AG04450 (cell line): ENCODE measurements at places on chromosomes 3 and 15.

GRCh38 chr3:106004826-106005225 is 136.0 kb upstream of the CBLB start:
- no peak for DNase-seq

DNA sequence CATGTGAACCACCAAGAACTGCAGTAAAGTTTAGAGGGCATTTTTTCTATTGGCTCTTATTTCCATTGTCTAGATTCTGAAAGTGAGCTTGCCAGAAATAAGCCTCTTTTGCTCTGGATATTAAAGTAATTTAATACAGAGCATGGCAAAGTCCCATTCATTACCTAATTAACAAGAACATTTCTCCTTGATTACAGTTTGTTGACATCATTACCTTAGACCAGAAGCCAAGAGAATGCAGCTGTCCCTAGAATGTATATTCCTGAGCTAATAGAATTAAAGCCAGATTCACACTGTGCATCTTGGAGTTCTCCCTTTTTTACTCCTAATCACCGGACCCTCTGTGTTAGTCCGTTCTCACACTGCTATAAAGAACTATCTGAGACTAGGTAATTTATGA is 46.4 kb upstream of the TM4SF4 start:
- no peak for DNase-seq

GRCh38 chr3:178474526-178474925 is 61.7 kb upstream of the KCNMB2 start:
- DNase-seq: no peak

DNA sequence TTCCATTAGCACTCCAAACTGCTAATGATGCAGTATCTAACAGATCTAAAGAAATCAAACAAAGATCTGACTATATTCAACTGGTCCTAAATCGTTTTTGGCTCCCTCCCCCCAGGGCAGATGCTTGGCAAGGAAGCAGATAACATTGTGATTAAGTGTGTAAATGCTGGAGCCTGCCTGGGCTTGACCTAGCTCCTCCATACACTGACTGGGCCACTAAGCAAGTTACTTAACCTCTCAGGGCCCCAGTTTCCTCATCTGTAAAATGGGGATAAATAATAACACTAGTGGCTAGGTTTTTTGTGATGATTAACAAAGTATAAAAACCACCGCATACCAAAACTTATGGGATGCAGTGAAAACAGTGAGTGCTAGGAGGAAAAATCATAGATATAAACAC is 9.2 kb downstream of the EID1 start:
- DNase-seq: no peak

GRCh38 chr3:54928046-54928770 is at the start of gene LRTM1:
Gene LRTM1 (minus strand): TSS chr3:54928059. CDS start chr3:54927911, 148 bp downstream.
- no peak for DNase-seq

DNA sequence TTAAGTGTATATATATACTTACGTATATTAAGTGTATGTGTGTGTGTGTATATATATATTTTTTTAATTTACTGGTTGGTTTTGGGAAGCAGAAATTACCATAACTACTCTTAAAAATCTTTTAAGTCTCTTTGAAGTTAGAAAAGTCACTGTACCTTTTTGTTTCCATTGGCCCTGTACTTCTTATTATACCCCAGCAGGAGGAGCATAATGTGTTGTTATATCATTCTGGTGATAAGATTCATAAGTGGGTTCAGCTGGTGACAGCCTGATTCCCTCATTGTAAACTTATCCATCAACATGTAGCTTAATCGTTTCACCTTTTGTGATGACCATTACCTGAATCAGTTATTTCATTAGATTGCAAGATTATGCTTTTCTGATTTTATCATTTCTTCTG is 30.8 kb downstream of the MLH1 start:
- DNase-seq: no peak

- DNase-seq: peak; percentile 27
Measured at GRCh38 chr3:122977746-122978466, 49.7 kb downstream of the SEMA5B start.

- DNase-seq: no peak
Measured at GRCh38 chr15:32029409-32029861, 880 bp upstream of the CHRNA7 start.

DNA sequence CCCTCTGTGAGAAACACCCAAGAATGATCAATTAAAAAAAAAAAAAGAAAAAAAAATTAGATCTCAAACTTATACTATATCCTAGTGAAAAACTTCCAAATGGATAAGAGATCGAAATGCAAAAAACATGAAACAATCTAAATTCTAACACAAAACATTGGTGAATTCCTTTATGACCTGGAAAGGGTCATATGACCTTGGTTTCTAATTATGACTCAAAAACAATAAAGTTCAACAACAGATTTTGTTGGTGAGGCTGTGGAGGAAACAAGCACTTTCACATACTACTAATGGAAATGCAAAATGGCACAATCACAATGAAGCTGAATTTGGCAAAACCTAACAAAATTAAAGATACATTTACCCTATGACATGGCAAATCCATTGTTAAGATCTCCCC is 45.3 kb downstream of the HSPBAP1 start:
- no peak for DNase-seq

- DNase-seq: no peak
Measured at GRCh38 chr3:35739964-35740527, 100.7 kb downstream of the ARPP21 start.

DNA sequence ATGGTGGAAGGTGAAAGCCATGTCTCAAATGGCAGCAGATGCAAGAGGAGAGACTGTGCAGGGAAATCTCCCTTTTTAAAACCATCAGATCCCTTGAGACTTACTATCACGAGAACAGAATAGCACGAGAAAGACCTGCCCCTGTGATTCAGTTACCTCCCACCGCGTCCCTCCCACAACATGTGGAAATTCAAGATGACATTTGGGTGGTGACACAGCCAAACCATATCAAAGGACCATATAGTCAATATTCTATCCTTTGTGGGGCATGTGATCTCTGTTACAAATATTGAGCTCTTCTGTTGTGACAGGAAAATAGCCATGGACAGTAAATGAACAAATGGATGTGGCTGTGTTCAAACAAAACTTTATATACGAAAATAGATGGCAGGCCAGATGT is 77.2 kb upstream of the ACKR4 start:
- DNase-seq: no peak

DNA sequence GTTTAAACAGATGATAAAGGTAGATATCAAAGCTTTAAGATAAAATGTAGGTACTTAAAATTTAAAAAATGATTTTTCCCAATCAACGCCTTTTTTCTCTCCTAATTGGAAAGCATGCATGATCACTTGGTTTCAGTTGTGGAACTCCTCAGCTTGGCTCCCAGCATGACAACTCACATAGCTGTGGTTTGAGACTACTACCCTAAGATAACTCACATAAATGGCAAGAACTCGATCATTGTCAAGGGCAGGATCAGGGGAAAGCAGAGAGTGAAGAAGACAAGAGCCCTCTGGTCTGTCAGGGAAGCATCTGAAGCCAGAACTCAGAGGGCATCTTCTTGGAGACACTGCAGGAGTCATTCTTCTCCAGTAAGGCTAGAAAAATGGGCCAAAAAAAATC is 516.7 kb downstream of the NTRK3 start:
- no peak for DNase-seq

GRCh38 chr15:50783411-50783810 is 17.9 kb upstream of the SPPL2A start:
- no peak for DNase-seq

DNA sequence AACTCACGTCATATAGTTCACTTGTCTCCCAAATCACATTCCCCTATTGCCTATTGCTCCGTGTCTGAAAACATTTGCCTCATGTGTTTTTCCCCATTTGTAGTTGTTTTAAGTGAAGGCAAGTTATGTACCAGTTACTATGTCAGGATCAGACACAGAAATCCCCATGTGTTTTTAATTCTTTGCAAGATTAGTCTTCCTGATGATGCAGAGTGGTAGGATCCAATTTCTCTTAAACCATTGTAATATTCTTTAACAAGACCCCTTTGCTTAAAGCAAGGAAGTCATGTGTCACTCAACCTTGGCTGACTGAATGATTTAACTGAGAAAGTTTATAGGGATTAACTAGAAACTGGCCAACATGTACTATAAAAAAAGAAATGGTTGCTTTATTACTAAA is 164.4 kb downstream of the OPA1 start:
- no peak for DNase-seq

- DNase-seq: no peak
Measured at GRCh38 chr3:9239680-9240079, 9.8 kb downstream of the SRGAP3 start.

DNA sequence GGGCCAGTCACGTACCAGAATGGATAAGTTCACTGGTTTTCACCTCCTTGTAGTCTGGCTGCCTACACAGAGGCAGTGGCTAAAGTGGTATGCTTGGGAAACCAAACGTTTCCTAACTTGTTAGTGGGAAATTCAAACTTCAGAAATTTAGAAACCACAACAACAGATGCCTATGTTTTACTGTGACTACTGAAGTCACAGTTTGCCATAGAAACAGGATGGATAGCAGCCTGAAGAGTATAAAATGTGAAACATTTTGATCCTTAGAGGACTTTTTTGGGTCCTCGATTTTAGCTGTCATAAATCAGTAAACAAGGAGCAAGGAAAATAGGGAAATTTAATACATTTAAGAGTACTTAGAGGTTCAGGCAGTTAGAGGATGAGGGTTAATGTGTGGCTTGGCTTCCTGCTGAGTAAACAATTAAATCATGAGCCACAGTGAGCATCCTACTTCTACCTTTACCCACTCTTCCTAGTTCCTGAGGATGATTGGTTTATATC is 48.6 kb downstream of the CMSS1 start:
- no peak for DNase-seq

- no peak for DNase-seq
Measured at GRCh38 chr15:75008221-75008625, 12.9 kb downstream of the SCAMP5 start.

DNA sequence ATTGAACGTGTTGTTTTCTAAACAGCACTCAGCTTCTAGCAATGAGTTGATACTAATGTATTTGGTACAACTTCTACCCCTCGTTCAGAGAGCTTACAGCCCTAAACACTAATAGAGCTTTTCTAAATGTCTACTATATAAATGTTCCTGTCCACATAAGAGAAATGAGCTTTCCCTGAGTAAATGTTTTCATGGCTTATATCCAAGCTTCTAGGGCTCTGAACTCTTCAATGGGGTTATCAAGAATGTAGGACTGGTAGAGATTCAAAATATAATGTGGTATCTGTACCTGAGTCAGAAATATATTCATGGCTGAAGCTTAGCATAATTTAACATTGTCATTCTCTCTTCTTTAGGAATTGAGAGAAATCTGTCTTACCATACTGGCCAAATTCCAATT is 73.4 kb downstream of the SERPINI1 start:
- DNase-seq: no peak

GRCh38 chr3:104825116-104825515 is 541.6 kb upstream of the ALCAM start:
- DNase-seq: no peak

DNA sequence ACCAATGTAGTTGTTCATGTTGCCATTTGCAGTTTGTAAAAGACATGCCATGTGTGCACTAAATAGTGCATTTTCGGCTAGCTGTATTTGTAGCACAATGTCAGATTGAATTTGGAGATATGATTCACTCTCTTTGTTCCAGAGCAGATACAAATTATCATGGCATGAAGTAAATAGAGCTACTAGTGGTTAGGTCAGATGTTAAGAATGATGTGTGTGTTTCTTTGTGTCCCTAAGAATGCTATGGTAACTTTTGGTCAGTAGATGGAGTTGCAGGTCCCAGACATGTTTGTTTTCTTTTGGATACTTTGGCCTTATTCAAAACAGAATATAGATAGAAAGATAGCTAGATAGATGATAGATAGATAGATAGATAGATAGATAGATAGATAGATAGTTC is 595.8 kb downstream of the NLGN1 start:
- no peak for DNase-seq

DNA sequence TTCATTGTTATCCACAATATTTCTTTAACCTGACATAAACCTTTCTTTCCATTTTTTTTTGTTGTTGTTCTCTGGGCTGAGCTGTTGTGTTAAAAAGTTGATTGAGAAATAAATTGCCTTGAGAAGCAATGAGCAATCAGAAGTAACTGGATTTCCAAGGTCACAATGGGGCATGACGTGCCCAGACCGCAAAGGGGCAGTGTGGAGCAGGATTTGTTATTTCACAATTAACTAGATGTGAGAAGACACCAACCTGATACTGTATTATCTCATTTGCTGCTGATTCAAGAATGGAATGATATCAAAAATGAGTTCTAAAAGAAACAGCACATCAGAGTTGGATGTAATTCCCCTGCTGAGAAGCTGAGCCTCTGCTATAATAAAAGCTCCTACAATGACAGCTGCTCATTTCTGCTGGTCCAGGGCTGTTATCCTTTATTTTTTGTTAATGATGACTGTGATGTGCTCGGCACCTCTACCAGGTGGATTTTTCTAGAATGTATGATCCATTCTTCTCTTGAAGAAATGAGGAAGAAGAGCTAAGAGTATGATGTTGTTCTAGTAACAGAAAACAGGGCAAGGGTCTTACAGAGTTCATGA is 28.1 kb downstream of the CPNE4 start:
- DNase-seq: no peak

- no peak for DNase-seq
Measured at GRCh38 chr3:43104660-43105595, 951 bp downstream of the POMGNT2 start.

GRCh38 chr3:132720228-132720627 is 2.0 kb downstream of the NPHP3 start:
- DNase-seq: no peak

- peak; percentile 91 for DNase-seq
Measured at GRCh38 chr3:113783463-113783862, 36.6 kb downstream of the ATP6V1A start.
